ENCODE measurements at places on chromosomes 13 and 19.

- no peak for DNase-seq
Observed at GRCh38 chr13:51547425-51548176, 36.7 kb upstream of the WDFY2 start.

DNA sequence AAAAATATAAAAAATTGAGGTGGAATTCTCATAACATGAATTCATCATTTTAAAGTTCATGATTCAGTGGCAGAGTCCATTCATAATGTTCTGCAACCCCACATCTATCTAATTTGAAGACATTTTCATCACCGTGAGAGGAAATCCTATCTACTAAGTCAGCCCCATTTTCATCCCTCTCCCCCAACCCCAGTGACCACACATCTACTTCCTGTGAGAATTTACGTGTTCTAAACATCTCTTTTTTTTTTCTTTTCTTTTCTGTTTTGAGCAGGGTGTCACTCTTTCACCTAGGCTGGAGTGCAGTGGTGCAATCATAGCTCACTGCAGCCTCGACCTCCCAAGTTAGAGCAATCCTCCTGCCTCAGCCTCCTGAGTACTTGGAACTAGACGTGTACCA is 17.5 kb downstream of the ATCAY start:
- no peak for DNase-seq

DNA sequence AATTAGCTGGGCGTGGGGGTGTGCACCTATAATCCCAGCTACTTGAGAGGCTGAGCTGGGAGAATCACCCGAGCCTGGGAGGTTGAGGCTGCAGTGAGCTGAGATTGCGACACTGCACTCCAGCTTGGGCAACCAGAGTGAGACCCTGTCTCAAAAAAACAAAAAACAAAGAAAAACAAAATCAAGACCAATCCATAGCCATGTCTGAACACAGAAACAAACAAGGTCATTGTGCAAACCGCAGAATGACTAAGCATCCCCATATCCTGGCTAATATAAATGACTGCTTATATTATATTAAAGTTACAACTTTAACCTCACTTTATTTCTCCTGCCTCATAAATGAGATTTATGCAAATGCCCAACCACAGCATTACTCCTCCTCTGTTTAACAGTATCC is 2.3 kb upstream of the LYPD3 start:
- DNase-seq = no peak

DNA sequence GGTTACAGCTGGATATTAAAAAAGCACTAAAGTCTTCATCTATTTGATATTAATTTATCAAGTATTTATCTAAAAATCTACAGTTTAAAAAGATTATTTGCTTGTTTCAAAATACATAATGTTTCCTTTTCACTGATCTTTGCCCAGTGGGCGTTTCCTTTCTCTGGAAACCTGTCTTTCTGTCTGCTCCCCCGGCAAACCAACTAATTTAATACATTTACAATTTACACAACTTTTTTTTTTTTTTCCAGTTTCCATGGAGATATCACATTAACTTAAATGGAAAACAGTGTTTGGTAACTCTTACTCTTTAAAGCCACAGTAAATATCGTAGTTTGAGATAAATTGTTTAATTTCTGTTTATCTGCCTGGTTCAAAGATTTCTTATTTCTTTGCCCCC is 5.3 kb downstream of the GPC6 start:
- DNase-seq = no peak

DNA sequence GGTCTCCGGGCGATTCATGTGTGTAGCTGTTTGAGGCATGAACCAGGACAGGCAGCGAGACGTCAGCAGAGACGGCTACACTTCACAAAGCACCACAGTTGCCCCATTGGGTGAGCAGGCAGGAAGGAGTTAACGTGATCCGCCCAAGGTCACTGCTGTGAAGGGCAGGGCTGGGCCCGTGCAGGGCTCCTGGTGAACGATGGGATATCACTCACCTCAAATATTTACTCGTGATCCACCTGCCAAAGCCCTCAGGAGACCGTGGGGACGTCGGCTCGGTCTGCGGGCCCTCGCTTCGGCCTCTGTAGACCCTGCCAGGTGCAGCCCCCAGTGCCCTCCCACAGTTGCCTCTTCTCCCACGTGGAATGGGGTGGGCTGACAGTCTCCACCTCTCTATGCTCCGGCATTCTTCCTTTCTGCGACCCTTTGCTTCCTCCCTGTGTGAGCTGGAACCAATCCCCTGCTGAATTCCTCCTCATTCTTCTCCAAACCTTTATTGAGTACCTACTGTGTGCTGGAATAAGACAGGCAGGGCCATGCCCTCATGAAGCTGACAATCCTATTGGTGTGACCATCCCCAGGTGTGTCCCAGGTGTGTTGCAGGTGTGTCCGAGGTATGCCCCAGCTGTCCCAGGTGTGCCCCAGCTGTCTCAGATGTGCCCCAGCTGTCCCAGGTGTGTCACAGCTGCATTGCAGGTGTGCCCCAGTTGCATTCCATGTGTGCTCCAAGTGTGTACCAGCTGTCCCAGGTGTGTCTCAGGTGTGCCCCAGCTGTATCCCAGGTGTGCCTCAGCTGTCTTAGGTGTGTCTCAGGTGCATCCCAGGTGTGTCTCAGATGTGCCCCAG is 2.0 kb upstream of the GRK1 start:
- DNase-seq = no peak

GRCh38 chr13:27406178-27406939 is 18.1 kb upstream of the GTF3A start:
- DNase-seq = no peak

DNA sequence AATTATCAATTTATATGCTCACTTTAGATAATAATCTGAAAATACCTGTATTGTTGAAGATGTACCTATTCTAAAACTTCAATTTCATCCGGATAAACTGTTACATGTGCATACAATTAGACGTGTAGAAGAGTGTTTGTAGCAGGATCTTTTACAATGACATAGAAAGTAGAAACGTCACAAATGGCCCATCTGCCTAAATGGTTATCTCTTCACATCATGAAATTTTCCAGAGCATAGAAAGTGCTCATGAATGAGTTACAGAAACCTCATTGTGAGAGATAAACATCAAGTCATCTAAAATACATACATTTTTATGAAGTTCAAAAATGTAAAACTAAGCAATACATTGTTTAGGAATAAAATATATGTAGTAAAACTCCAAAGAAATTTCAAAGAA is 607.4 kb downstream of the GPC6 start:
- DNase-seq = no peak
